ENCODE measurements at places on chromosomes 3 and 15.

DNA sequence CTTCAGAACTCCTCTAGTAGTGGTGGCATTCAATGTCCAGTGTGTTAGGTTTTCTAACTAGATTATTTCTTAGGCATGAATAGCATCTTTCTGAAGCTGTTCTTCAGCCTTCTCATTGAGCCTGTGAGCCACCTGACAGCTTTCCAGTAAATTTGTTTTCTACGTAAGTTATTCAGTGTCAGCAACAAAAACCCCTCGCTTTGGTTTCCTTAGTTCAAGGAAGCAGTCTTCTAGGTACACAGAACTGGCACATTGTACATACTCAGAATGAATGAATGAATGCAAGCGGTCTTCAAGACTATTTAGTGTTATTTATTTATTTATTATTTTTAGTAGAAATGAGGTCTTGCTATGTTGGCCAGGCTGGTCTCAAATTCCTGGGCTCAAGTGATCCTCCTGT lies 44.9 kb downstream of the DRD3 start:
- DNase-seq, result no peak

DNA sequence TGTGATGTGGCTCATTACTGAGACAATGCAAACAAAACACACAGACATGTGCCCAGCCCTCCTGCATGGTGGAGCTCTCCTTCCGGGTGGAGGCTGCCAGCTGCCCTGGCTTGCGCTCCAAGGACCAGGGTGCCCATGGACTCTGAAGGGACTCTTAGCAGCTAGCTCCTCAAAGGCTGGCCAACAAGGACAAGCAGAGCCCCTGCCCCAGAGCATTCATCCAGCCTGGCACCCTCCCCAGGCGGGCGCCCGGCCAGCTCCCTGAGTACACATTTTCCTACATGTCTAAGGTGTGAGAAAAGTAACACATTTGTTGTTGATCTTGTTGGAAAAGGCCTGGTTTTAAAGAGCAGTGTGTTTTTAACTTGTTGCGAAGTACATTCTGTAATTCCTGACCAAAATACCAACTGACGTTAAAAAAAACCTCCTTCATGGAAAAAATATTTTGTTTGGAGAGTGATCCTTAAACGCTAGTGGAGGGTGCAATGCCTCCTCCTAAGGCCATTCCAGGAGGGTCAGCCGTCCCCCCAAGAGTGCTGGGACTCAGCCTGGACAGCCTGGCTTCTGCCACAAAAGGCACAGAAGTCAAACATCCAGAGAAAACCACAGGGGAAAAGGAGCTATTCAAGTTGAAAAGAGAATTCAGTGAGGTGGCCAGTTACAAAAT lies 86.9 kb downstream of the KLF15 start:
- peak; percentile 10 for DNase-seq

DNA sequence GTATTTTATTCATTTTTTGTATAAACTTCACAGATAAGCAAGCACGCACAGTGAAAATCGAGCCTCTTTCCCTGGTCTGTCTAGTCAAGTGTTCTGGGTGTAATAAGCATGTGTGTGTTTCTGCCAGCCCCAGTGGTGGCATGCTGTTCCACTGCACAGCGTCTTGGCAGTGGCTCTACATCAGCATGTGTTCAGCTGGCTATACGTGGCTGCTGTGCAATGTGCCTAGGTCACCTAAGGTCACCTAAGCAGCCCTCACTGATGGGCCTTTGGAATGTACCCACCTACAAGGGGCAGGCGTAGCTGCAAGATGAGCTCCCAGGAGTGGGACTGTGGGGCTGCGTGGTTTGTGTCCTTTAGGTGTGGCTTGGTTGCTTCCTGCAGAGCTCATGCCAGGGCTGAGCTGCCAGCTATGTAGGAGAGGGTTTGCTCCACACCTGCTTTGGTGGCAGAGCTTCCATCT lies 4.9 kb downstream of the LIMD1 start:
- DNase-seq, result no peak

DNA sequence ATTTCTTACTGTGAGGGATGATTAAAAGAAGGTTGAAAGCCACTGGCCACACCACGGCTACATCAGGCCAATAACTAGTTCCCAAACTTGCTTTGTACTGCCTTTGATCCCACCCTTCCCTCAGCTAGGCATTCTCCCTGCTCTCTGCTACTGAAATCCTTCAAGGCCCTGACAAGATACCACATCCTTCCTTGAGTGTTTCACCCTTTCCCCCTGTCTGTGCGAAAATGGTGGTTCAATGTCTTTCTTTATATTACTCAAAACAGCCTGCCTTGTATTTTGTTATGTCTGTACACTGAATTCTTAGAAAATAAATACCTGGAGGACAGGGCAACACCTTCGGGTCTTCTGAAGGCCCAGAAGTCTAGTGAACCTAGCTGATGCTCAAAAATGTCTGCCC lies 932 bp upstream of the VPS8 start:
- no peak for DNase-seq

GRCh38 chr3:190319660-190320059 lies 2.6 kb downstream of the CLDN1 start:
- no peak for DNase-seq

GRCh38 chr15:78708713-78709260 lies 67.8 kb upstream of the CHRNB4 start:
- DNase-seq, result no peak

GRCh38 chr3:30667280-30667651 lies 60.9 kb downstream of the TGFBR2 start:
- DNase-seq, result no peak

- DNase-seq, result peak; percentile 44
Measured at GRCh38 chr3:9808345-9809037, 1.6 kb upstream of the TTLL3 start.

DNA sequence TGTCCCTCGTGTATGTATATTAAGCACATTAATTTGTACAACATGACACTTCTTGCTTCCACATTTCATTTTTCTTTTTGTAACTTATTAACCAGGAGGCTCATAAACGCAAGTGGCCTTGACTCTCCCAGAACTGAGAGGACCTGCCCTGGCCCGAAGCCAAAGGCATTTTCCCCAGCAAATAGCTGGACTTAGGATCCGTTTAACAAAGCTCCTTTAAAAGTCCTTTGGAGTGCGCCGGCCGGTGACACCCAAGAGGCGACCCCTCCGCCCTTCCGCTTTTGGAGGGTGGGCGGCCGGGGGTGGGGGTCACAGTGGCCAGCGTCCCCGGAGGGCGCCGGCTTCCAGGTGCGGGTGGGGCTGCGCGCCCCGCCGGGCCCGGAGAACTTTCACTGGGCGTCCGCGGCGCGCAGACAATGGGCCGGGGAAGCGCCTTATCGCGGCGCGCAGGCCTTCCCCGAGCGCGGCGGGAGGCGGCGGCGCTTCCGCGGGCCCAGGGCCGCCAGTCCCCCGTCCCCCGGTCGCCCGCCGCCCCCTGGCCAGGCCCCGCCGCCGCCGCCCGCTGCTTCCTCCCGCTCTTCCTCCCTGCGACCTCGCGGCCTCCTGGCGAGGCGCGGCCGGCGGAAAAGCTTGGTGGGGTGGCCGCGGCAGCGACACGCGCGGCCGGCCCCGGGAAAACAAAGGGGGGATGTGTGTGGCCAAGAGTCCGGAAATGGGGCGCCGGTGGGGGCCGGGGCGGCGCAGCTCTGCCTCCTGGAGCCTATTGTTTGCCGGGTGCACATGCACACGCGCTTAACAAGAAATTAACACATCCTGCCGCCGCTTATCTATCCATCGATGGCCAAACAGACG lies 613.4 kb downstream of the MCTP2 start:
- DNase-seq, result no peak

- no peak for DNase-seq
Measured at GRCh38 chr15:78209646-78210348, 24.6 kb downstream of the ACSBG1 start.

GRCh38 chr3:123720638-123721037 lies 135.8 kb upstream of the HACD2 start:
- no peak for DNase-seq

- peak; percentile 64 for DNase-seq
Measured at GRCh38 chr3:122101646-122102045, 46.5 kb downstream of the CD86 start.

- peak; percentile 12 for DNase-seq
Measured at GRCh38 chr3:3196148-3196861, 16.8 kb upstream of the CRBN start.

Measured in fibroblast of mammary gland (primary cell).